T-cell (primary cell): ENCODE measurements at places on chromosomes 12 and 14.

- no peak for DNase-seq
These were observed 15.5 kb downstream of the E2F7 start for GRCh38 chr12:77049767-77050353.

DNA sequence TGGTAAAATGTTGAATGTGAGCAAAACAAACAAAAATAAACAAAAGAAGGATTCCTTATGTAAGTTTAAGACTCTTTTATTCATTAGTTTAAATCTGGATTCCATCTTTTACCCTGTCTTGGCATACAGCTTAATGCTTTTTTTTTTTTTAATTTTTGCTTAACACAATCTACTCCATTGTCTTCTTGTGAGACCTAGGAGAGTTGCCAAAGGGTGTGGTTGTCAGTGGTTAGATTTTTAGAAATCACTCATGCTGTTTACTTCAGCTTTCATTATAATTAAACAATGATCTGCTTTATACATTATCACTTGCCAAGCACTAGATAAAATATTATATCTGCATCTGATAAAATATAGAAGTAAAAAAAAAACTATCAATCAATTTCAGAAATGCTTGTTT, 77.7 kb upstream of the KITLG start:
- no peak for DNase-seq

GRCh38 chr12:26628234-26628633, 204.8 kb downstream of the ITPR2 start:
- DNase-seq: no peak

DNA sequence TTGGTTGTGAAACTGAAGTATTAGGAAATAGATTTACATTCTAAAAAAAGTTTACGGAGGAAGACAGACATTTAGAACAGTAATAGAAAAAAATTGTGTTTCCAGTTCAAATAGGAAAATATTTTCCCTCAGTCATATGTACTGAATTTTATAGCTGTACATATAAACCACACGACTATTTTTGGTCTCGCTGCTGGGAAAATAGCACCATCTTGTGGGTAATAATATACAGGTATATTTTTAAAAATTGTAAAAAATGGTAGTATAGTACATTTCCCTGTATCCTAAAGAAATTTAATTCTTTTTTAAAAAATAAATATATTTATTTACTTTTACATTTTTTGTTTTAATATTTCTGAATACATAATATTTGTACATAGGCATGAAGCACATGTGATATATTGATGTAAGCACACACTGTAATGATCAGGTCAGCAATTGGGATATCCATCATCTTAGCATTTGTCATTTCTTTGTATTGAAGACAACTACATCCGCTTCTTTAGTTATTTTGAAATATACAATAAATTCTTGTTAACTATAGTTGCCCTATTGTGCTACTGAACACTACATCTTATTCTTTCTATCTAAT, 168.6 kb downstream of the ALX1 start:
- DNase-seq: no peak

GRCh38 chr12:49642370-49642802, 19.0 kb downstream of the PRPF40B start:
- DNase-seq: no peak

DNA sequence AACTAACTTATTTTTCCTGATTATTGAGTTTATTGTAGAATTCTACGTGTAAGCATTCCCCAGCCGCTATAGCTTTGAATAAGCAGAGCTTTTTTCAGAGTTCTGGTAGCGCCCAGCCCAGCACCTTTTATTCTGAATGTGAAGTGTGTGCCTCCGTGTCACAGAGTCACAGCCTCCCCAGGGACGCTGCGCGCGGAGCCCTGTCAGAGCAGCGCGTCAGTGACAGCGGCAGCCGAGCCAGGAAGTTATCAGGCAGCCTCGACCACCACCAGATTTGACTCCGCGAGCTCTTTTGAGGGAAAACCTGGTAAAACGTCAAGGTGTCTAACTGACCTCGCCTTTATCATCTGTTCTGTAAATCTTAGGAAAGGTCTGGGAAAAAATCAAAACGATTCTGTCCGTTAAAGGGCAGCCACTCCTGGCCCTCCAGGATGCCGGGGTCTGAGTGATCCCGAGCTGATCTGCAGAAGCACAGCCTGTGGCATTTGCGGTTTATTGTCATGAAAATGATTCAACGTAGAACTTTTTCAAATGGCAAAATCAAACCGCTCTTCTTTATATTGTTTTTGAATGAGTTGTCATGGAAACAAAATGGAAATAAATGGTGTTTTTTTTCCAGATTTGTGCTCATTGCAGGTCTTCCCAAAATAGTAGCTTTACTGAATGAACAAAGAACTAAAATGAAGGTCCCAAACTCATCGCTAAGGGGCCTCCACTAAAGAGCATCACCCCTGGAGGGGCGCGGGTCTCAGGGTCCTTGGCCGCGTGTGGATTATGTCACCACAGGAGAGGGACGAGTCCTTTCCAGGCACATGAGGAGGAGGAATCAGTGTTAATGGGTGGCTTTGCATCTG, 43.1 kb upstream of the MMP17 start:
- DNase-seq: no peak

- DNase-seq: no peak
These were observed 610.0 kb upstream of the LMO3 start for GRCh38 chr12:17215759-17216570.

DNA sequence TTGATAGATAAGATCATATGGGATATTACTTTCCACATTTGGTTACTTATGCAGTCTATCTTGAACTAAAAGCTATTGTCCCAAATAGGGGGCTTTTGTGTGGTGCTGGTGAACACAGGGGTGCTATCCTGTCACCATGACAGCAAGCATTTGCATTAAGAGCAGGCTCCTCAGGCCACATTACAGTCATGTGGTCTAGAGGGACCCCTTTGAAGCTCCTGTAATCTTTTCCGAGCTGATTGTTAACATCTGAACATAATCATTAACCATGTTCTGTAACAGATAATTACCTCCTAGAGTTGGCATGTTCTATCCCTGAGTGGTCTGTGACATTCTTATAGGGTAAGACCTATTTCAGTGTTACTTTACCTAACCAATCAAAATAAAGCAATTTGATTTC, 178.8 kb downstream of the KTN1 start:
- no peak for DNase-seq

DNA sequence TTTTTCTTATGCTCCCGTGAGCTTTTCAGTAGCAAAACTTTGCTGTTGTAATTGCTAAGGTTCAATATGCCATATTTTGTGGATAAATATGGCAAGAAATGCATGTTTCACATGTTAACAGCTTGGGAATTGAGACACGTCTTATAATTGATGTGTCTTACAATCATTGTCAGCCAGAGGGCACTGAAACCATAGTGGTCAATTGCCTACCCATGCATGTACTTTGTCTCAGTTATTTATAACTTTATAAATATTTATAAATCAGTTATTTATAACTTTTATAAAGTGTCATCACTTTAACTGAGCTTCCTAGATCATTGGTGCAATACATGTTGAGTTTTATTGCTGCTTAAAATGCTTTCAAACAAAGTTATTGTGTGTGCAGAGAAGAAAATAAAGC, 82.0 kb downstream of the CATSPERB start:
- no peak for DNase-seq

DNA sequence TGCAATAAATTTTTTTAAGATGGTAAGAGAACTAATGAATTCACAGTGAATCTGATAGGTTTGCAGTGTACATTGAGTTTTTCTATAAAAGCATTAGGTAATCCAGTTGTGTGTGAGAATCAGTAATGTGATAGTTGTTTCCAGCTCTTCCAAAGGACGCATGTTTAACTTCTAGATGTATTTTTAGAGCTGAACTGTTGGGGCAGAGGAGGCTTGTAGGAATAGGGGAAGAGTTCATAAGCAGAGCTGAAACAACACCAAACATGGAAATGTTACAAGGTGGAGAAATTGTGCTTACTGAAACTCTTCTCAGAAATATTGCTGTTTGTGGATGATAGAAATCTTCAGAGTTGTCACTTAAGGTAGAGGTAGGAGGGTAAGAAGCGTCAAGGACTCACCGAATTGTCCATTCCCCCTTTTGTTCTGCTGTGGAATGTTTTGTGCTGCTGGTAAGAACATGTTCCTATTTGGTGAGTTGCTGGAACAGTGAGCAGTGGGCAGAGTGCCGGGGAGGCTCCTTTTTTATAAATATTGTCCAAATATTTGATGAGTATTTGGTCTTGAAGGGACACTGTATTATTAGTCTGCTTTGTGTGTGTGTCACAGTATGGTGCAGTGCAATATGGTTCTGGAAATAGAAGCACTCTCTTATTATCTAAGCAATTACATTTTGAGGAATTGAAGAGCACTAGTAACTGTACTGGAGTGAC, 76.7 kb downstream of the ANO6 start:
- no peak for DNase-seq

GRCh38 chr14:87805315-87805723, 187.7 kb downstream of the GALC start:
- DNase-seq: peak; percentile 16

GRCh38 chr12:74401035-74401434, 136.6 kb upstream of the ATXN7L3B start:
- DNase-seq: no peak

GRCh38 chr12:88241862-88242570, 99.9 kb downstream of the TMTC3 start:
- no peak for DNase-seq

- no peak for DNase-seq
These were observed 11.3 kb upstream of the PUS1 start for GRCh38 chr12:131917711-131918306.

DNA sequence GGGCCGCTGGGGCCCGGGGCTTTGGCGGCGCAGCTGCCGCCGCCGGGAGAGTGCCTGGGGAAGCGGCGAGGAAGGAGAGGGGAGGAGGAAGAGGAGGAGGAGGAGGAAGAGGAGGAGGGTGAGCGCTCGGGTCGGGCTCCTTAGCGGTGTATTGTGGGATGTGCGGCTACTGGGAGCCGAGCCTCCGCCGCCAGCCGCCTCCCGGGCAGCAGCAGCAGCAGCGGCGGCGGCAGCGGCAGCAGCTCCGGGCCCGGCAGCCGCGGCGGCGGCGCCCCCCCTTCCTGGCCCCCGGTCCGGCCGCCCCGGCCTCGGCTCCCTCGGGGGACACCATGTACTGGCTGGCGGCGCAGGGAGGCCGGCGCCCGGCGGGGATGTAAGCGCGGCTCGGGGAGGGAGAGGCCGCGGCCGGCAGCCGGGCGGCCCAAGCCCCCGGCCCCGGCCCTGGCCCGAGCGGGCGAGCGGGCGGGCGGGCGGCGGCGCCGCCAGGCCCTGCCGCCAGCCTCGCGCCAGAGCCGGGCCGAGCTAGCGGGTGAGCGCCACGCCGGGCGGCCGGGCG, at the start of gene SETD1B:
SETD1B (plus strand) TSS at position 149 of the 556 bp plus-strand sequence. CDS start 729 bp downstream, outside the sequence.
- peak; percentile 49 for DNase-seq

DNA sequence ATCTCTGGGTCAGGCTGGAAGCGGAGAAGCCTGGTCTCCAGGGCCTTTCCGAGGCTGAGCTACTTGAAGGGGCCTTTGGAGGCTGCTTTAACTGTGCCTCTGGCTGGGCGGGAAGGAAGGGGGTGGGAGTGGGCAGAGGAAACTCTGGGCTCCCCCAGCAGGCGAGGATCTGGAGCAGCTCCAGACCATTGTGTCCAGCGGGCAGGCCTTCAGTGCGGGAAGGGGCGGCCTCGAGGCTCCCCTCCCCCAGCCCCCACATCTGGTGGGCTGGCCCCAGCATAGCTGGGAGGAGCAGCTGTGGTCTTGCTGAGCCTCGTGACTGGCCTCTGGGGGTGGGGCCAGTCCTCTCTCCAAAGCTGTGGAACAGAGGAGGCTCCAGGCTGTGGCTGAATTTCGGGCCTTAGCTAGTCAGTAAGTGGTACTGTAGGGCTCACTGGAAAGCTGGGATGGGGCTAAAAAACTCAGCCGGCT, 3.4 kb downstream of the TAMALIN start:
- DNase-seq: no peak

DNA sequence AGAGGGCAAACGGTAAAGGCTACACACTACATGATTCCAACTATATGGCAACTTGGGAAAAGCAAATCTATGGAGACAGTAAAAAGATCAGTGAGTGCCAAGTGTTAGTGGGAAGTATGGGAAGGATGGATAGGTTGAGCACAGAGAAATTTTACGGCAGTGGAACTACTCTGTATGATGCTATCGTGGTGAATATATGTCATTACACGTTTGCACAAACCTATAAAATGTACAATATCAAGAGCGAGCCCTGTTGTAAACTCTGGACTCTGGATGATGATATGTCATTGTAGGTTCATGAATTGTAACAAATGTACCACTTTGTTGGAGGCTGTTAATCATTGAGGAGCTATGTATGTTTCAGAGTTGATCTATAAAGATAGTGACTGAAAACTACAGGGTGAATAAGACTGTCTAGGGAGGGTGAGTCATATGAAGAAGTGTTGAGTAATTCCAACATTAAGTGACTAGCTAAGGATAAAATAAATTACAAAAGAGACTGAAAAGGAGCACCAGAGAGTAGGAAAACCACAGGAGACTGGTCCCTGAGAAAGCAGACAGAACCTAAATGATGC, 349.2 kb upstream of the LMO3 start:
- DNase-seq: no peak

DNA sequence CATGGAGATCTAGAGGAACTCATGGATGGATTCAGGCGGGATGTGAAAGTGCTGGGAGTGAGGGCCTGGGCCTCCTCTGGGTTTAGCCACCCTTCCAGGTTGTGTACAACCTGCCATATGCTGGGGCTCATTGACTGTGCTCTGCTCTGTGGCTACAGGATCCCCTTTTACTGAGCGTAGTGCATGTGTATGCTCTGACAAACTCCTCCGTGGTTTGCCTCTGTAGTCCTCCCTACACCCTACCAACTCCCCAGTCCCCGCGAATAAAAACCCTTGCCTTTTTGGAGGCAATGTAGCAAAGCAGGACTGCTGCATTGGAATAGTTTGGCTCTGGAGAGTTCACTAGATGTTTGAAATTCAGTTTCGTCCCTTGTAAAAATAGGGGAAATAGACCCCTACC, 17.4 kb downstream of the JDP2 start:
- no peak for DNase-seq

GRCh38 chr12:118649765-118650585, 273.6 kb downstream of the SUDS3 start:
- no peak for DNase-seq

- no peak for DNase-seq
These were observed 140.0 kb downstream of the DAD1 start for GRCh38 chr14:22448905-22449599.

DNA sequence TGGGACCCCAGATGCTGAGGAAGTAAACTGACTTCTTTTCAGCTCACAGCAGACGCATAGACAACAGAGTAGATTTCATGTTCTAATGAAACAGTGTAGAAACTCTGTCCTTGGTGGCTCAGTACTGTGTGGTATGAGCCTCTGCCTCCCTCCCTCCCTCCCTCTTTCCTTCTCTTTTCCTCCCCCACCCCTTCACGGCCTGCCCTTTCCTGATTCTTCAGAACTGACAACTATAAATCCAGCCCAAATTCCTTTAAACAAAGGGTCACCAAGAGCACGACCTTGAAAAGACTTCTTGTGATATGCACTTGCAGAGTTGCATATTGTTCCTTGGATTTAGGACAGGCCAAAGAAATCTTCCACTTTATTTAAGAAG, 164.0 kb downstream of the ETV6 start:
- DNase-seq: no peak

DNA sequence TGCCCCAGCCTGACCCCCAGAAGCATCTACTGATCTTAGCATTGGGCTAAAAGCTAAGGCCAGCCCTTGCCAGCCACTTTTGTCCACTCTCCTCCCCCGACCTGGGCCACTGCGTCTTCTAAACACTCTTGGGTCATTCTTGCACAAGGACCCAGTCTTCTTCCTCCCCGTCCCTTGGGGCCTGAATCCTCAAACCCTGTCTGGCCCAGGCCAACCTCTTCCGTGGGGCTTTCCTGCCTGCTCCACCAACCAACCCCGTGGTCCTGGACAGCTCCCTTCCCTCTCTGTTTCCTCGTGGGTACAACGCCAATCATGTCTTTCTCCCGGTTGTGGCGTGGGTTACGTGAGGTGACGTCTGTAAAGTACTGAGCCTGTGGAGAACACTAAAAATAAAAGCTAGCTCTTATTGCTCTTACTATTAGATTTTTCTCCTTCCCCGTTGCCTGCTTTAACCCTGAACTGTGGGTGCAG, 21.5 kb downstream of the FAM222A start:
- DNase-seq: no peak
